ENCODE measurements at places on chromosomes 6 and 20.

GRCh38 chr6:128139519-128139918 is 238.7 kb upstream of the THEMIS start:
- no peak for DNase-seq

DNA sequence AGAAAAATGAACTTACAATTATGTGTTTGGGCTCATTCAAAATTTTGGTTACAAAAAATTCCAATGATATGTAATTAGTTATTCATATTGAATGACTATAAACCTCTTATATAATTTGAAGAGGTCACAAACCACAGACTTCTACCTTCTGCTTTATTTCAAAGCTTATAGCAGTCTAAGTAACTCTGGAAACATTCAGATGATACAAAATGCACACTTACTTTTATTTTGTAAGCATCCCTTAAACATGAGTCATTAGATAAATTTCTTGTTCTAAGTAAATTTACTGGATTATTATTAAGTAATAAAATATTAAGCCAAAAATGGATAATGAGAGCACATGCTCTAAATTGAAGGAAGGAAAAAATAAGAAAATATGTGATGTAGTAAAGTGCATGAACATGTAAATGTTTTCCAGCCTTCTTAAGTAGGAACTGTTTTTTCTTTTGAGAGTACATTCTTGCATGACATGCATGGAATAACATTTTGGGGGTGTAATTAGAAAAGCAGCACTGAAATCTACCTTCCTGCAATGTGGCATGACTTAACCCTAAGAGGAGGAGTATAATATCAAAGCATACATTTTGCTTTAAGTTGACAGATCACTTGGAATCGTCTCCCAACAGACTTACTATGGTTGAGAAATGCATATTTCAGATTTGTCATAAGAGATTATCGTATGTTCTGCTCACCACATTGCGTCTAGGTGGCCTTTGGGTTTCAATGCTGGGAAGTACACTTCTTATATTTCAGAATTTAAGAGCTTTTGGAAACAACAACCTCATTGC is 372.7 kb upstream of the HSF2 start:
- no peak for DNase-seq

DNA sequence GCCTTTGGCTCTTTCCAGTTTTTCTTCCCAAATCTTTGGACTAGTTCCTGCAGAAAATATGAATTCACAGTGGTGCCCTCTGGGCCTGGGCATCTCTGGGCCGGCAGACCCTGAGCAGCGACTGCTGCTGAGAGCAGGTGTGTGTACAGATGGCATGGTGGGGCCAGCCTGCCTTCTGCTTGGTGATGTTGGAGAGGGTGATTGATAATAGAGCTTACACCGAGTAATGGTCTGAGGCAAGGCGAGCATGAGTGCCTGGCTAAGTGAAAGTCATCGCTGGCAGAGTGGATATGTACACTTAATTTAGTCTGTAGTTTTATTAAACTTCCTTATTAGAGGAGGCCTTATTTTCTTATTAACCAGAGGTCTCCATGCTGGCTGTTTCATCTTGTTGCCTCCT is 156.9 kb downstream of the CDKAL1 start:
- no peak for DNase-seq

DNA sequence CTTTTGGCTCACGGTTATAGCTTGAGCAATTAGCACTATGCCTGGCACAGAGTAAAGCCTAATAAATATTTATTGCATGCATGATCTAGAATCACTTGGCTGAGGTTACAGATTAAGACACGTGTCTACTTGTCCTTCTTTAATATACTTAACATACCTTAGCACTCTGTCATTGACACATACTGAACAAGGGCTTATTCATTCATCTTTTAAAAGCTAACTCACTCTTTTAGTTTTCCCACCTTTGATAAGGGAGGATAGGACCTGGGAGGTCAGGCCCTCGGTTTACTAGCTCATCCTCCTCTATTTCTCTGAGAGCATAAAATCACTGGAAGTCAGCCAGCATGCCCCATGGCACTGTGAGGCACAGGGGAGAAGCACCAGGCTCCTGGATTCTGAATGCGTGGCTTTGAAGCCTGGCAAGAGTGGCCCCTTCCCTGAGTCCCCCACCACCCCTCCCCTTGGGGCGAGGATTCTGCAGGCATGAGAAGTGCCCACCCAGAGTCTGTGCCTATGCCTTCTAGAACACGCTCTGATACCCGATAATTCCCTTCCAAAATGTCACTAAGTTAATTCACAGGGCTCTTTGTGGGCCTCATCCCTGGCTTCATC is 11.2 kb downstream of the ZCCHC3 start:
- DNase-seq: no peak

DNA sequence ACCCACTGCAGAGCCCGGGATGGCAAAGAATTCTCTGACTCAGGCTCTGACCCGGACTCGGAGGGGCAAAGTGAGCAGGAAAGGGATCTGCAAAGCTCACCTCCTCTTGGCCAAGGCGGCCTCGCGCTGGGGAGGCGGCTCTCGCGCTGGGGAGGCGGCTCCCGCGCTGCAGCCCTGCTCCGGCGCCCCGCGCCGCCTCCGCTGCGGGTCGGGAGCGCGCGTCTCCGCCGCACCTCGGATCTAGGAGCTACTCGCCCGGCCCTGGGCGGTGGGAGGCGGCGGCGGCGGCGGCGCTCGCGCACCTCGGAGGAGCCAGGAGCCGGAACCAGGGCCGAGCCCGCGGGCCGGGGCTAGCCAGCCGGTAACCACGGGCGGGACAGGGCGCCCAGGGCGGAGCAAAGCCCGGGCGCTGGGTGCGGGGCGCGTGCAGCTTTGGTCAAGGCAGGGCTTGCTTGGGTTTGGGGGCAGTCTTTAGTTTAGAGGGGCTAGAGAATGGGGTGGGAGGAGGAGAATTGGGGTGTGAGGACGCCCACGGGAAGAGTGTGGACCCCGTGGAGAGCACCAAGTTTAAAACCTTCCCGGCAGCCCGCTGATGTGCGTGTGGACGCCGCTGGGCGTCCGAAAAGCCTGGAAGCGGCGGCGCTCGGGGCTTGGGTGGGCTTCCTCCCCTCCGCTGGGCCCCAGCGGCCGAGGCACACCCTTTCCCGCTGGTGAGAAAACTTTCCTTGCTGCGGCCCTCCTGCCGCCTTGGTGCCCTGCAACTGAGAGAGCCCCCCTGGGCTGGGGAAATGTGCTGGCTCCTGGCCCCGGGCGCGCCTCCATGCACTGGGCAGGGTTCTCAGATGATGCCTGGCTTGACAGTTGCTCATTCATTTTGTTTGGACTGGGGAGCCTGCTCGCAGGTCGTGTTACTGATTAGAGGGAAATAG is at the start of gene MRAP2:
Gene MRAP2 (plus strand): TSS at position 250 of the 929 bp plus-strand sequence. CDS start 21,547 bp downstream, outside the sequence.
- no peak for DNase-seq

DNA sequence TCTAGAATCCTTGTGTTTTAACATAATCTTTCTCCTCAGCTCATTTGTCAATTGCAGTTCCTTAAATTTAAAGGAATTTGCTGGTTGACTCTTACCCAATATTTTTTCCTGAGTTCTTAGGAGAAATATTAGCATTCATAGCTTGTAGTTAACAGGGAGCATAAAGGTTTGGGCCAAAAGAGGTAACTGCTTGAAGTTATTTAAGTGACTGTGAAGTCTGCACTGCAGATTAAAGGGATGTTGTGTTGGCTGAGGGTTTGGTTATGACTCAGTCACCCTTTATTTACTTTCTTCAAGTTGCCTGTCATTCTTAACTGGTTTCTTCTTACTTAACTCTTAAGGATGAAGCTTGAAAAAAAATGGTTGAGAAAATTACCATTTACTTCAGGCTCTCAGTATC is 220.3 kb upstream of the LAMP5 start:
- DNase-seq: no peak

- DNase-seq: no peak
These were observed 157.6 kb upstream of the INSM1 start for GRCh38 chr20:20210327-20210726.
